ENCODE measurements at places on chromosomes 5 and 9. TPM values are rescaled to one million over a fixed set of nuclear protein-coding genes. Genes with fewer than 3 reads are reported as not detected.

Gene RGS7BP
- 4.3 TPM for total RNA-seq

Gene PGGT1B
- 30.5 TPM for total RNA-seq

DNA sequence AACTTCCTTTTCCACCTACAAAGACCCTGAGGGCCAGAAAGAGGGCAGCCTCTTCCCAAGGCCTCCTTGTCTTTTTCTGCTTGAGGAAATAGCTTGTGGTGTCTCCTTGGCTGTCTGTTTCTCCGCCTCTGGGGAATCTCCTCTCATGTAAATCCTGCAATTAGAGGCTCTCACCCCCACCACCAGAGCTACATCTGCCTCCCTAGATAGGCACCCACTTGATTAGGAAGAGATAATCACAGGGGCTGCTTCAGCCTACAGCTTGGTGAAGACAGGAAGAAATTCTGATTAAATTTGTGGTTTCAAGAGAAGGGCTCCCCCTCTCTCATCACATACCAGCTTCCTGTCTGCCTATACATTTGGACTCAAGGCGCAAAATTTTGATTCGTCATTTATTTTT is 75.6 kb downstream of the TLR4 start:
- DNase-seq = no peak

DNA sequence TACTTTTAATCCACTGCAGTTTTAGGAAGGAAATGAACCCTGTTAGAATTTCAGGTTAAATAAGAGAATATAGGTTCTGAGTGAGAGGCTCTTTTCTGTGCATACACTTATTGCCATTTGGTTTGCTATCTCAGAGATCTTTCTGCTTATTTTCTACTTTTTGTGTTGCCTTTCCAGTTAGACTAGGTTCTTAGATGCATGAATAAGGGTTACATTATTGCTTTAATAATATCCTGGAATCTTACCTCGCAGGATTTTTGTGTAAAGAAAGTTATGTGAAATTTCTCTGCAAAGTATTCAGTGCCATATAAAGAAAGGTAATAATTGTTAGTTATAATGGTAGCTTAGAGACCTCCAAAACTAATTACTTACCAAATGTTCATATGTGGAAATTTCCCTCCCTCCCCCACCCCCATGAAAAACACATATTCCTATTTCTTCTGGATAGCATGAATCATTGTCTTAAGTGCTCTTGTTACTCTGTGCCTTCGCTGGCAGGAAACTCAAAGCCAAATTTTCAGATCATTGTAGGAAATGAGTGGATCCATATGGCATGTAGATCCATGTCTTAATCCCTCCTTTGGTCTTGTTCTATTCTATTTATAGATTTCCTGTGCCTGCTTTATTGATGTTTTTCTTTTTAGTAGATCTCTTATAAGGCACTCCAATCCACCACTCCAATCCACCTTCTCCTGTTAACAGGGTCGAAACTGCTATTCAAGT is 2.7 kb upstream of the APBA1 start:
- no peak for DNase-seq

Gene PPIC
- 94.0 TPM for total RNA-seq

DNA sequence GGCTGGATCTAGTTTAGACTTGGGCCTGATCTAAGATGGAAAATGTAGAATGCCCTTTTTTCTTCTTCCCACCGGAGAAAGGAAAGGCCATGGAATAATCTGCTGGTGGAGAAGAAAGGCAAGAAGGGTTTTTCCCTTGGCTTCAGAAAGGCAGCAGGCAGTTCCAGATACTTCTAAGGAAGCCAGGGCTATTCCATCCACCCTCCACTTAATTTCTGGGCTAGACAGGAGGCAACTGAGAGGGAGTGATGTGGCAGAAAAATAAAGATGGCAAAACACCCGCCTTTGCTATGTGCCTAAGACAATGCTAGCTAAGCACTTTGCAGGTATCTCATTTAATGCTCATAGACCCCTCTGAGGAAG is 9.9 kb downstream of the MYOZ3 start:
- no peak for DNase-seq

GRCh38 chr5:97846643-97847042 is 663.6 kb upstream of the RIOK2 start:
- no peak for DNase-seq

- DNase-seq = no peak
These were observed 14.8 kb downstream of the LVRN start for GRCh38 chr5:115977096-115977495.

DNA sequence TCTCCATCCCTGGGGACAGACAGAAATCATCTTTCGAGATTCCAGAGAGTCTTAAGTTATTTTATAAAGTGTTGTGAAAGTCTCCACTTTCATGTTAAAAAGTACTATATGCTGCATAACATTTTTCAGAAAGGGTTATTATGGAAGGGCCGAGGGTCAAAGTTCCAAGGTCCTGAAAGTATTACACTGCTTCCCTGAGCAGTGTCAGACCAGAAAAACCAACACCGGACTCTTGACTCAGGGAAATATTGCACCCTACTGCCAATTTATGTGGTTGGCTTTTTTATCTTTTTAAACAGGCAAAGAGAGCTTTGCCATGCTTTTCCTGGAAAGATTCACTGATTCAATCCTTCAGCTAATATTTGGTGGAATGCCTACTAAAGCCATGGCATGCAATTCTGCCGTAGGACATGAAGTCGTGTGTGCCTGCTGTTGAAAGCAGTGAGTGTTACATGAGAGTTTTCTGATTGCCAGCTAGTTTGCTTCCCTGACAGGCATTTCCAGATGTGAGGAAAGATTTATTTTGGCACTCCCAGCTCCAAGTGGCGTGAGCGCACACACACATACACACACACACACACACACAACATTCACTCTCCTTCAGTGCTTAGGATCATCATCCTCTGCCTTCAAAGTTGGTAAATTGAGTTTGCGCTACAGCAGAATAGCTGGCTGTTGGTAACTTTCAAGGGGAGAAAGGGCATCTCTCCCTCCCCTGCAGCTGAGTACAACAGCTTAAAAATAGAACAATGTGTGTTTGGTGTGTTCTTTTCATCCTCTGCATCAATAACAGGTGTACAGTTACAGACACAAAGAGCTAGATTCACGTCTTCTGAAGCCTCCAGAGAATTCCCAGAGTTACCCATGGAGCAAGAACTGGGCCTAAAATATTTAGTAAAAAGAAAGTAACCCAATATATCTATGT is 45.6 kb downstream of the SLC1A3 start:
- no peak for DNase-seq

DNA sequence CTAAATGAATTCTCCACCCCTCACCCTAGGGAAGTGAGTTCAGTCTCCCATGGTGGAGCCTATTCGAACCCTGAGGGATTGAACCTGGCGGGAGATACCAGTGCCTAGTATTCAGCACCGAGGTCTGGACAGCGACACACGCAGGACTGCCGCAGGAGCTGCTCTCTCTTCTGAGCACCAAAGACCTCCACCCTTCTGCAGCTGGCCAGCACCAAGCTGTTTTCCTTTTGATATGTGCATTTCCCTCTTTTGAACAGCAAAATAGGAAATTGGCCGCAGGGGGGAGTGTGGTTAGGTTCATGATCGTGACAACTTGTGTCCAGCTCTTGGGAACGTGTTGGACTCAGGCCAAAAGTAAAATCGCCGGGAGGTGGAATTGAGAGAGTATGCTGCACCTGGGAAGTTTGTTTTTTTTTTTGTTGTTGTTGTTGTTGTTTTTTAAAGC is 1.2 kb upstream of the PCSK1 start:
- no peak for DNase-seq

DNA sequence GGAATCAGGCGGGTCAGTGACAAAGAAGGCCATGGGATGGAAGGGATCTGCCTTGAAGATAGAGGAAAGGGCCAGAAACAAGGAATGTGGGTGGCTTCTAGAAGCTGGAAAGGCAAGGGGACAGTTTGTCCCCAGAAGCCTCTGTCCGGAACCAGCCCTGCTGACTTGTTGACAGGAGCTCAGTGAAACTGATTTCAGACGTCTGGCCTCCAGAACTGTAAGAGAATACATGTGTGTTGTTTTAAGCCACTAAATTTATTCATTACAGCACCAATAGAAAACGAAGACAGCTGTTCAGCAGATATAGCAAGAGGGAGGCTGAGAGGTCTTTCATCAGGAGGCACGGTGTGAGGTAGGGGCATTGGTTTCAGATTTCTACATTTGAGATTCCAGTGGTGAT is 422.5 kb downstream of the KDM4C start:
- no peak for DNase-seq

GRCh38 chr9:136095070-136096058 is at the start of gene NACC2:
TSS of gene NACC2 (minus strand) at chr9:136095289. CDS start at chr9:136050521, 44,768 bp downstream.
- no peak for DNase-seq

DNA sequence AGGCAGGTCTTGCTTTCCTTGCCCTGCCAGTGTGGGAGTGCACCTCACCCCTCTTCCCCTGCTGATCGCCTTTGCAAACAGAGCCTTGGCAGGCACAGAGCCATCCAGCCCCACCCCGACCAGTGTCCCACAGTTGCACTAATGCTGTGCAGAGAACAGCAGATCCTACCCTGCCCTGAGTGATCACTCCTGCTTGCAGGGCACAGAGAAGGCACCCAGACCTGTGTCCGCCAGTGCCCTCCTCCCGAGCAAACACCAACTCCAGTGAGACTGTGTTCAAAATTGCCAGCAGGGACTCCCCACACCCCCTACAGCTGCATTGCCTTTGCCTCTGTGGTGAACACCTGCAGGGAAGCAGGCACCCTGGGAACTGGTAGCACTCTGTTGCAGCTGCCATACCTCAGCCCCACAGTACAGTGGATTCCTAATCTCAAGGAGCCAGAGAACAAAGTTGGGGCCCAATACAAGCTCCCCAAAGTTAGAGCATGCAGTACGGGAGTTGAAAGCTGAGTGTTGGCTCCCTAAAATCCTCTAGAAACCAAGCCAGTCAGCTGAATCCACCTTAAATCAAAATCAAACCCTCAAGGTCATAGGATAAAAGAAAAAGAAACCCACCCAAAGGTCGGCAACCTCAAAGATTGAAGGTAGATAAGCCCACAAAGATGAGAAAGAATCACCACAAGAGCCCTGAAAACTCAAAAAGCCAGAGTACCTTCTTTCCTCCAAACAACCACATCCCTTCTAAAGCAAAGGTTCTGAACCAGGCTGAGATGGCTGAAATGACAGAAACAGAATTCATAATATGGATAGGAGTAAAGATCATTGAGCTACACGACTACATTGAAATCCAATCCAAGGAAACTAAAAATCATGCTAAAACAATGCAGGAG is 92.9 kb upstream of the PIK3R1 start:
- no peak for DNase-seq

Gene SHOC1
- total RNA-seq = not detected

- no peak for DNase-seq
These were observed 847.7 kb downstream of the CDH18 start for GRCh38 chr5:19140276-19140675.

DNA sequence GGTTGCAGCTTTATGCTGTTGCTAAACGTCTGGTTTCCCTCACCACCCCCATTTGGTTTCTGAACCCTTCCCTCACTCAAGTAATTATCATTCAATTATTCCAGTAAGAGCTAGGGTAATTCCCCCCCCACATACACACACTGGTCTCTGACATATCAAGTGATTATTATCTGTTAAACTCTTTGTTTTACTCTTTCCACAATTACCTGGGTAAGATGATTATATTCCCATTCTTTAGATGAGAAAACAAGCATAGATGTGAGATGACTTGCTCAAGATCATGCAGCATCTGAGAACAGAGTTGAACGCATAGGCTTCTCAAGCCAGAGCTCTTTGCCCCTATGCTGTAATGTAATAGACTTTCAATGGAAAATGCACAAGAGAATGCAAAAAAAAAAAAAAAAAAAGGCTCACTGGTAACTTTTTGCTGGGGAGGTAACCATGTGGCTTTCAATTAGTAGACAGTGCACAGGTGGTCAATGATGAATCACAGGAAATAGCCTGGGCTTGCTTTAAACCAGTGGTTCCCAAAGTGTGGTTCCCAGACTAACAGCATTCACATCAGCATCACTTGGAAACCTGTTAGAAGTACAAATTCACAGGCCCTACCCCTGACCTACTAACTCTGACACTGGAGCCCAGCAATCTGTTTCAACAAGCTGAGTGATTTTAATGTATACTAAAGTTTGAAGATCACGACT is 87.6 kb downstream of the PIK3R1 start:
- DNase-seq = no peak

GRCh38 chr5:6784481-6784880 is 71.2 kb downstream of the TENT4A start:
- DNase-seq = no peak

Gene PRDM9
- not detected for total RNA-seq

Gene SLC24A2
- 0.42 TPM for total RNA-seq

DNA sequence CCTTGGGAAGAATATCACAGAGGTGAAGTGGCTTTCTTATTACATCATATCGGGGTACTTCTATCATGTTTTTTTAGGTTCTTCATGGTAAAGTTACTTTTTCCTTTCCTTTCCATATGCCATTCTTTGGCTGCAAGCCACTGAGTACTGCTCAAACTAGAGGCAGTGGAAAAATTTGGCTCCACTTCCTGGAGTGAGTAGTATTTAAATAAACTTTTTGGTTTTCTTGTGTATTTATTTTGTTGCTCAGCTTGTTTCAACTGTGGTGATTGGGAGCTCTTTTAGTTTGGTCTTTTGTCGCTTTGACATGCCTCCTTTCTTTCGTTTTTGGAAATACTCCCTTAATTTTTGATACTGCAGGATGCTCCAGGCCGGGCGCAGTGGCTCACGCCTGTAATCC is 69.8 kb downstream of the WDR70 start:
- no peak for DNase-seq

GRCh38 chr5:104297076-104297475 is 734.5 kb upstream of the NUDT12 start:
- DNase-seq = no peak

GRCh38 chr5:180216646-180217171 is 7.7 kb upstream of the RASGEF1C start:
- DNase-seq = no peak

- DNase-seq = no peak
These were observed 185.8 kb downstream of the DEPDC1B start for GRCh38 chr5:60514152-60514551.

Gene SMIM33
- total RNA-seq = not detected

Gene DMRT3
- total RNA-seq = not detected

DNA sequence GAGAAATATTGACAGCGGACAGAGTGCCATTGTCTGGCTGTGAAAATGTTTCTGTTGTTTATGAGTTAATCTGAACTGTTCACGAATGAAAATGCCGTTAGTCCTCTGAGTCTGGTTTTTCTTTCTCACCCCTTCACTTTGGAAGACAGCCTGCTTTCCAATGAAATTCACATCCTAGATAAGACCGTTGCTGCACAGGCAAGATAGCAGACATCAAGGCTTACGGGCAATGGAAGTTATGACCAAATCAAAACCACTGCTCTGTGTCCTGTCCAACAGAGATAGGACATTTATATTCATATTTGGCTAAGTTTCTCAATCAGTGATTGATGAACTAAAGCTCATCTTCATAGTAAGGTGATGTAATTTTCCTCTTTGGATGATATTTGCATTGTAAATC is 180.0 kb upstream of the DMAC1 start:
- DNase-seq = no peak

- DNase-seq = no peak
These were observed 86.5 kb upstream of the ATP10B start for GRCh38 chr5:160938532-160938931.

- no peak for DNase-seq
These were observed 135.3 kb downstream of the YIPF5 start for GRCh38 chr5:144035046-144035740.

GRCh38 chr9:137814841-137815240 is 62.7 kb upstream of the CACNA1B start:
- no peak for DNase-seq

Gene CATSPER3
- not detected for total RNA-seq

GRCh38 chr5:43491326-43491725 is 7.7 kb upstream of the TMEM267 start:
- DNase-seq = no peak

Gene DAB2IP
- 16.8 TPM for total RNA-seq

GRCh38 chr9:130010151-130010988 is 32.6 kb downstream of the FNBP1 start:
- no peak for DNase-seq

- no peak for DNase-seq
These were observed 6.6 kb downstream of the PDZD2 start for GRCh38 chr5:31645420-31646081.
